ENCODE measurements at places on chromosomes 11 and 22.
A peak's percentile ranks its signal among the peaks of the same experiment; 100 is the strongest.

DNA sequence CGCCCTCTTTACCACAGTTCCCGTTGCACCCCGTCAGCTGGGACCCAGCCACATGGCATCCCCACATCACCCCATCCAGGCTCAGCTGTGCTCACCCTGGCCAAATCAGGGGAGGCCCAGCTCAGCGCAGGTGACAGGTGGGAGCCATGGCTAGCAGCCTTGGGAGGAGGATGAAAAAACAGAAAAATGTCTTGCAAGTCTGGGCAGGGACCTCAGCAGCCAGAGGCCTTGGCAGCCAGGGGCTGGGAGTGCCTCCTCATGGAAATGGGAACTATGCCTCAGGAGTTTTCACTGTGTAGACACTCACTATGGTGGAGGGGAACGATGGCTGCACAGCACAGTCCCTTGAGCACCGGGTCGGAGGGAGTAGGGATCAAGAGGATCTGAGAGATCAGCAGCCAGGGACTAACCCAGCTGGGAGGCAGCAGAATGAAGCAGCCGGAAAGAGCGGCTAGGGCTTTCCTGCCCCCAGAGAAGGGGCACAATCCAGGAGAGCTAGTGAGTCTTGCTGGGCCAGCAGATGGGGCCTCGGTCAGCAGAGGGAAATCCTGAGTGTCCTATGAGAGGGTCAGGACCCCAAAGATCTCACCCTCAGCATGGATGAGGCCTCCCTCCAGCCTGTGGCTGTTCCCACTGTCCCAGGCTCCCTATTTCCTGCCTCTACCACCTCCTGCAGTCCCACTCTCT, 6.2 kb upstream of the FTH1 start:
- no peak for DNase-seq

DNA sequence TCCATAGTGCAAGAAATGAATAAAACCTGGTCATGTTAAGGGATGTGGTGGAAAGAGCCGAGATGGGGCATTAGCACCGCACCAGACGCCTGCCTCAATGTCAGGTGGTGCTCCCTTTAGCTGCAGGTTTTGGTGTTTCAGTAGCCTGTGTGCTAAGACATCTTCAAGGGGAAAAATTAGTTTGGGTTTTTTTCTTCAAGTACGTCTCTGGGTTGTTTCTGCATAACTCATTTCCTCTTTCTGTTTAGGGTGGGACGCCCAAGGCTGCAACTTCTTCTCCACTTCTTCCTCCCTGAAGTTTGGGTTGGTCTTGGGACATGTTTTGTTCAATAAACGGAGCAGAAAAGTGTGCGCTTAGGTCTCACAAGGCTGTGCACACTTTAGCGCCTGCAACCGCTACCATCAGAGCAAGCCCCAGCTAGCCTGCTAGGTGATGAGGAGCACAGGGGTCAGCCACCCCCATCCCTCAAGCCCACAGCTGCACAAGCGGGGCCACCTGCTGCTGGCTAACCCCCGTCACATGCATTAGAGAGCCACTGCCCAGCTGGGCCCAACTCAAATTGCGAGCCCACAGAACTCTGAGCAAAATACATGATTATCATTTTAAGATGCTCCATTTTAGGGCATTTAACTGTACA, 1495.7 kb downstream of the TBC1D22A start:
- no peak for DNase-seq

- no peak for DNase-seq
Observed at GRCh38 chr11:57403802-57404147, 13.3 kb upstream of the PRG2 start.

DNA sequence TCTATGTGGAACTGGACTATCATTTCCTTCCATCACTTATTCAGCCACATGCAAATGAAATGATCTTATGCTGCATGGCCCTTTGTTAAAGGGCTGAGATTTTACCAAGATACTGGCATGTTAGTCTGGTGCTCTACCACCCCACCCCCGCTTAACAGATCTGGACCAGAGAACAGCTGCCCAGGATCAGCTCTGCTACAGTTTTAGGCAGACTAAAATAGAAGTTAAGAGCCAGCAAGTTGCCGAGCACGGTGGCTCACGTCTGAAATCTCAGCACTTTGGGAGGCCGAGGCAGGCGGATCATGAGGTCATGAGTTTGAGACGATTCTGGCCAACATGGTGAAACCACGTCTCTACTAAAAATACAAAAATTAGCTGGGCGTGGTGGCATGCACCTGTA, 4.6 kb downstream of the DDB1 start:
- DNase-seq: no peak

DNA sequence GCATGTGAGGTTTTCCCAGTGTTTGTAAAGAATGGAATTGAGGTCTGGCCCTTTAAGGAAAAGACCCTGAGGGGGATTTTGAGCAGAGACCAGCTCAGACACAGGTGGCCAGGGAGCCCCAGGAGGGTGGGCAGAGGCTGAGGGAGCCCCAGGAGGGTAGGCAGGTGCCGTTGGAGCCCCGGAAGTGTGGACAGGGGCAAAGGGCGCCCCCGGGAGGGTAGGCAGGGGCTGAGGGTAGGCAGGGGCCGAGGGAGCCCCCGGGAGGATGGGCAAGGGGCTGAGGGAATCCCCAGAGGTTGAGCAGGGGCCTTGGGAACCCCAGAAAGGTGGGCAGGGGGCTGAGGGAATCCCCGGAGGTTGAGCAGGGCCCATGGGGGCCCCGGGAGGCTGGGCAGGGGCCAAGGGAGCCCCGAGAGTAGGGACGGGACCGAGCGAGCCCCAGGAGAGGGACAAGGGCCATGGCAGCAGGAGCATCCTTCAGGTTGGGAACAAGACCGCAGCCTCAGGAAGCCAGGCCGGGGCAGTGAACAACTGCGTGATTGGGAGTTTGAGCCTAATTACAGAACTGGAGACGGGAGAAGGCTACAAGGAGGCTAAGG, 292.0 kb downstream of the BRD1 start:
- no peak for DNase-seq

GRCh38 chr11:2100361-2101170, 38.6 kb downstream of the IGF2 start:
- no peak for DNase-seq

DNA sequence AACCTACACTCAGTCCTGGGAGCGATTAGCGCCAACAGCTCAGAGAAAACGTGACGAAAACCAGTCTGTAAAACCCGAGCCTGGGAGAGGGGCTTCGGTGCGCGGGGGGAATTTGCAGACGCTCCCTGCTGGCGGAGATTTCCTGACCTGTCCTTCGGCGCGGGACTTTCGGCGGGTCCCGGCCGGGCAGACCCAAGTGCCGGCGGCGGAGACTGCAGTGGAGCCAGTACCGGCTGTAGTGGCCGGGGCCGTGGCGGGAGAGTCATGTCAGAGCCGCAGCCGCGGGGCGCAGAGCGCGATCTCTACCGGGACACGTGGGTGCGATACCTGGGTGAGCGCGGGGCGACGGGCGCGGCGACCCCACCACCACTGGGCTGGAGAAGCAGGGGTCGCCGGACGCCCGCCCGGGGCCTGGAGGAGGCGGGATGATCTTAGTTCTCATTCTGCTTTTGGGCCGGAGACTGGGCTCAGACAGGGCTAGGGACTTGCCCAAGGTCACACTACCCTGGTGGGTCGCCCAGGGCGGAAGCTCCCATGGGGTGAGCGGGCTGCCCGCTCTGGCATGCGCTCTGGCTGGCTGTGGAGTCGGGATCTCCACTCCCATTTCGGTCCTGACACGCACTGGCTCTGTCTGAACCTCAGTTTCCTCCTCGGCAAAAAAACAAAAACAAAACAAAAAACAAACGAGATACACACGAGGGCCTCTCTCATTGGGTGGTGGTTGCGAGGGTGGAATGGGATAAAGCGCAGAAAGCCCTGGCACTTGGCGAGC, at the start of gene MTFP1:
Gene MTFP1, plus strand, starts transcription at position 153 of the 772 bp plus-strand sequence. Its CDS starts 112 bp downstream, at position 265.
- DNase-seq: peak; percentile 80

- no peak for DNase-seq
Observed at GRCh38 chr11:111941963-111942362, 4.8 kb downstream of the DIXDC1 start.

DNA sequence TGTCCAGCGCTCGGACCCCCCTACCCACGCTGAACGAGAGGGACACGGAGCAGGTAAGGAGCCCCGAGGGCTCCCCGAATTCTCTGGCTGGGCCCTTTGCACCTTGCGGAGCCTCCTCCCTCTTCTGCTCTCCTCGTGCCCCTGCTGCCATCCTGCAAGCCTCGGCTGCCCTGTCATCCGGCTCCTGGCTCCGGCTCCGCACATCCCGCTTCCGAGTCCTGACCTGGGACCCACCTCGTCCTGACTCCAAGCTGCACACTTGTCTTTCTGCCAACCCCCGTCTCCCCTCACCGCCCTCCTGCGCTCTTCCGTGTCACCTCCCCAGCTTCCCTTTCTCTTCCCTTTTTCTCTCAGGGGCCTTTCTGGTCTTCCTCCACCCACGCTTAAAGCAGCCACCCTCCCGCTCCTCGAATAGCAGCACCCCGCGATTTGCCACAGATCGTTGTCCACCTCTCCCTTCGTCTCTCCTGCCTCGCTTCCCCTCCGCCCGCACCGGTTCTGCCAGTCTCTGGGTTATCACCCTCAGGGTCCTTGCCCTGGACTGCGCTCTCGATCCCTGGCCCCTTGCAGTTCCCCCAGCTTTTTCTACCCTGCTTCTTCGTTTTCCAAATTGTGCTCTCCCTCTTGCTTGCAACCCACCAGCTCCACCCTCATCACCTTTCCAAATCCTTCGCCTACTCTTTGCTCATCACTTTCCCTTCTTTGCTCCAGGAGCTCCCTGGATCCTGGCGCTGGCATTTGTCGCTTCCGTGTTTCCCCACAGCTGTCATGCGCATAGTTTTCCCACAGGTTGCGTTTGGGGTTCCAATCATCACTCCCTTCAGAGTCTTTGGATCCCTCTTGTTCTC, 822 bp downstream of the MARK2 start:
- peak; percentile 55 for DNase-seq

GRCh38 chr11:62433904-62434276, 15.1 kb downstream of the SCGB1A1 start:
- no peak for DNase-seq

- no peak for DNase-seq
Observed at GRCh38 chr11:8988329-8989234, 15.2 kb downstream of the NRIP3 start.

GRCh38 chr11:1157645-1158591, at the start of gene MUC5AC:
MUC5AC (plus strand) TSS chr11:1157953; CDS start chr11:1158000, 47 bp downstream.
- no peak for DNase-seq

- DNase-seq: no peak
Observed at GRCh38 chr11:110377434-110377833, 52.3 kb upstream of the FDX1 start.

DNA sequence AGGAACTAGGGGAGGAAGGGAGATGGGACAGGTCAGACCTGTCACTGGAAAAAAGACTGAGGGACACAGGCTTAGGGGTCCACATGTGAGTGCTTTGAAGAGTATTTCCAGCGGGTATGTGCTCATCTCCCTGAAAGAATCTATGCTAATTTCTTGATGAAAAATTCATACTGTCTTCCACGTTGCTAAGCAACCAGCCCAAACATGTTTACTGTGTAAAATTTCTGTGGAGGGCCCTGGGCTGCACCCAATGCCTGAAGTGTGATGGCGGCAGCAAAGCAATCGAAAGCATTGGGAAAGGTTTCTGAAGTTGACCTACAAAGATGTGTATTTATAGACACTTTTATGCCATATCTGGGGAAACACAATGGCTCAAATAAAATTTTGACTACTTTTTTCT, 7.4 kb downstream of the SYT13 start:
- DNase-seq: no peak

DNA sequence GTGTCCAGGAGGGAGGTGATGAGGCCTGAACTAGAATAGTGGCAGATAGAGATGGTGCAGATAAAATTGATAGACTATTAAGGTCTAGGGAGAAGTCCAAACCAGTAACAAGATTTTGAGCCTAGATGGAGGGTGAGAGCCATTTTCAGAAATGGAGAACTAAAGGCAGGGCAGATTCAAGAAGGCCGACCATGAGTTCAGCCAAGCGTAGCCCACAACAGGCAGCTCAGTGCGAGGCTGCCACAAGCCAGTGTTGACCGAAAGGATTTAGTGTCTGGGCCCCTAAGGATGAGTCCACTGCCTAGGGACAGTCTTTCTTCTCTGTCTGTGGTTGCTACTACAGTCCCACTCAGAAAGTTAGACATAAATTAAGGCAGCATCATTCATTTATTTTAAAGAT, 51.7 kb downstream of the PPP2R1B start:
- DNase-seq: no peak

GRCh38 chr11:132941024-132941646, 591.2 kb downstream of the OPCML start:
- peak; percentile 41 for DNase-seq
